ENCODE measurements at places on chromosomes 3 and 15.

- no peak for DNase-seq
Observed at GRCh38 chr3:77873598-77873997, 833.7 kb downstream of the ROBO2 start.

DNA sequence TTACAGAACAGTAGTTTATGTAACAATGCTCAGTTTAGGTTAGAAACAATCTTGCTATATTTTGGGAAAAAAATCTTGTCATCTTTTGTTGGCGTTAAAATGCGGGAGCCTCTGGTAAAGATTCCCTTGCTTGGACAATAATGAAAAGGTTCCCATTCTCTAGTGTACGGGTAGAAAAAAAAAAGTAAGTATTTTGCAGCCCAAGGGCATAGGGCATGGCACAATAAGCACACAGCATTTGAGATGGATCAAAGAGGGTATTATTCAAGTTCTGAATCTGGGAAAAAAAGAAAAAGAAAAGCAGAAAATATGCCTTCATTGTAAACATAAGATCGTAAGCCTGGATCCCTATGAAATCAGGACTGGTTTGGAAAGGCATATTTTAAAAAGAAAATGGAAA lies 408.6 kb upstream of the ROBO2 start:
- DNase-seq: no peak

DNA sequence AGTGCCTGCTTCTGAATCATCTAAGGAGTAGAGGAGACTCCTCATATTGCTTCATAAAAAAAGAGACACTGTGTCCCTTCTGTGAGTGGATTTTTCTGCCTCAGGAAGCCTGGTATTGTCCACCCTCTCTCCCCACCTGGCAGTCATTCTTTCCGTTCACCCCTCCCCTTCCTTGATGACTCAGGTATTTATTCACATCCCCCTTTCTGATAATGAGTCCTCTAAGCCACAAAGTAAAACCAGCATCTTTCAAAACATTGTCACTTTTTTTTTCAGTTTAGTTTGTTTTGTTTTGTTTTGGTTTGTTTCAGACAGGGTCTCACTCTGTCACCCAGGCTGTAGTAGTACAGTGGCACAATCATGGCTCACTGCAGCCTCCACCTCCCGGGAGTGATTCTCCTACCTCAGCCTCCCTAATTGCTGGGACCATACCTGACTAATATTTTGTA lies 65.2 kb upstream of the UBE2E1 start:
- DNase-seq: peak; percentile 34

DNA sequence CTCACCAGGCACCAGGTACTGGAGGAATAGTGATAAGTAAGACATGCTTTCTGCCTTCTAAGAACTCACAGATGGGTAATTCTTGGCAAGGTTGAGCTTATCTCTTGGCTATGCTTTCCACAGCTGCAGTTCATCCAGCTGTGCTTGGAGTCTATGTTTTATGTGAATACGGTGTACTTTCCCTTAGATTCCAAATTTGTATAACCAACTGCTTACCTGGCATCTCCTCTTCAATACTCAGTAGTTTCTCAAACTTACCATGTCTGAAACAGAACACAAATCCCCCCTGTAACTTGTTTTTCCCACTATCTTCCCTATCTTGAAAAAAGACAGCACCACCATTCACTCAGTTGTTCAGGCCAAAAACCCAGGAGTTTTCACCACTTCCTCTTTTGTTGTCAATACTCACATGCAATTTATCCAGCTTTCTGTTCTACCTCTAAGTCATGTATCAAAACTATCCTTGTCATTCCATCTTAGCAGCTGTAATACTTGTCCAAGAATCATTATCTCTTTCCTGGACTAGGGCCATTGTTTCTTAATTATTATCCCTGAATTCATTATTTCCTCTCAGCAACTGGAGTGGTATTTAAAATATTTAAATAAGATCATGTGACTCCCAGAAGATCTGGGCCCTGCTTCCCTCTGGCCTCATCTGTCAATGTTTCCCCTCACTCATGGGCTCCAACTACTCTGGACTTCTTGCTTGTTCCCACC lies 32.6 kb downstream of the COL6A5 start:
- DNase-seq: no peak

DNA sequence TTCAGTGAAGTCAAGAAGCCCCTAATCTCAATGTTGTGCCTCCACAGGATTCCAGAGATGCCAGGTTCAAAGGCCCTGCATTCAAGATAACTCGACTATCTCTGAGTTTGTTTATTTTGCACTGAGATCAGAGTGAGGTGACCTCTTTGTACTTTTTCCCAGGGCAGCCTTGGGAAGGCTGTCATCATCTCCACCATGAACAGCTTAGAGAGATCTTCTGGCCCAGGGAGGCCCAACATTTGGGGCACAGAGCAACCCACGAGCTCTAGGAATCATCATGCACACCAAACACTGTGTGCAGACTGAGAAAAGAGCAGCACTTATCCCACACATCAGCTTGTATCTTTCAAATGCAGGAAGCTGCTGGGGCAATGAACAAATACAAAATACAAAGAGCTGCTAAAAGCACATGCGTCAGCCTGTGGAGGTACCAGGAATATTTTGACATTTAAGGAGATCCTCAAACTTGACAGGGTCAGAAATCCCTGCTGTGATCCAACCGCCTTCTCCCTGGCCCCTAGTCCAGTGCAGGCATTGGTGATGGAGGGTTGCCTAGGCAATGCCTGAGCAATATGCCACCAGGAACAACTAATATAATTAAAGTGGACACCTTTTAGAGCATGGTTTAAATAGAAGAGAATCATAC lies 33.6 kb downstream of the TRIM42 start:
- DNase-seq: no peak

GRCh38 chr3:47266709-47267489 lies 15.7 kb downstream of the KIF9 start:
- peak; percentile 23 for DNase-seq

- DNase-seq: no peak
Observed at GRCh38 chr15:48406911-48407310, 75.7 kb downstream of the DUT start.

DNA sequence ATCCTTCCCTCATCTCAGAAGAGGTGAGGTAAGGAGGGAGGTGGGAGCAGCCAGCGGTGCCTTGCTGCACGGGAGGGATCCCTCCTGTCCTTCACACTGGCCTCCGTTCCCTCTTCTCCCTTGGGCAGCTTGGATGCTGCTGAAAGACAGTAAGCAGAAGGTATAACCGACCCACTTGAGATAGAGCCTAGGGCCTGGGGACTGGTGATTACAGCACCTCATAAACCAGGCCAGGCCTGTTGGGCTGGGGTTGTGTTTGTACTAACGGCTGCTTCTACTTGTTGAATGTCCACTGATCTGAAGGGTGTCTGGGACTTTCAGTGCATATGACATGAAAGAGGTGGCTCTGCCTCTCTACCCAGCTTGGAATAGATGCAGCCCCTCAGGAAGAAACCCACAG lies 25.0 kb downstream of the SEMA6D start:
- DNase-seq: no peak

DNA sequence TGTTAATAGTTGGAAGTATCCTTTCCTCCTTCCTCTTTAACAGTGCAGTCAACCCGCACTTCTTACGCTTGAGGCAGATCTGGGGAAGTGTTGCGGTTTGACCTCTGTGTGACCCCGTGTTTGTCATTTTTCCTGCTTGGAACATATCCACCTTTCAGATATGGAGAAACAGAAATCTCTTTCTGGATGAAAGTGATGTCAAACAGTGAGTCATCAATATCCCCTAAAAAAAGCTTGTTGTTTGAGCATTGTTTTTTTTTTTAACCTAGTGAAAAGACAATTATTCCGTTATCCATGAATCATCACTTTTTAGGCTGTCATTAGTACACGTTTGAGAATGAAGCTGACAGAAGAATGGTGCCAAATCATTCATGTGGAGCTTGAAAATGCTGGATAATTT lies 293.7 kb downstream of the ARPP21 start:
- DNase-seq: no peak

DNA sequence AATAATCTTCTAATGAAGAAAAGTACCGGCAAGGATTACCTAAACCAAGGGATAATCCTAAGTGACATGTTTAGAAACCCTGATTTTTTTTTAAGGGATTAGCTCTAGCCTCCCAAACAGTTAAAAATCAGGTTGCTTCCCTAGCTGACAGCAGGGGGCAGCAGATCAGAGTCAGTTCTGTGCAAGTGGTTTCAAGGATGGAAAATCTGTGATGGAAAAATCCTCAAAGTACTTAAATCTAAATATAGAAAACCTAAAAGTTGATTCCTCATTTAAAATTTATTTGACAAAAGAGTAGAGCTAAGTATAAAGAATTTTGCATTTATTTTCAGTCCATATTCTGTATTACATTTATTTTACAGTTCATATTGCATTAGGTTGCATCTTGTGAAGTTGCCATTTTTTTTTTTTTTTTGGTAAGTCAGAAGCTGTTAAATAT lies 107.6 kb downstream of the PEX5L start:
- DNase-seq: peak; percentile 35

DNA sequence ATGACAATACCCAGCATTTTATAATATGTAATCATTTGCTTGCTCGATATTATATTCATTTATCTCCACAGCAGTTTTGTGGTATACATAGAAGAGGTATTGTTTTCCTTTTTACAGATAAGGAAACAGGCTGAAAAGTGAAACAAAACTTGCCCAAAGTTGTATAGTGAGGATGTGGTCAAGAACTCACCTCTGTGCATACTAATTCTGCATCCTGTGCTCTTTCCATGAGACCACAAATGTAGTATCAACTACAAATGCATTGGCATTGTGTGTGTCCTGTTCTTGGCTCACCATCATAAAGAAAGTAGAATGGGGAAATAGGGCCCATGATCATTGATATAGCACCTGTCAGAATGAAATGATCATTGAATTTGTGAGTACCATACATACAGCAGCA lies 167.3 kb downstream of the NECTIN3 start:
- DNase-seq: no peak

GRCh38 chr3:178308771-178309170 lies 227.5 kb upstream of the KCNMB2 start:
- DNase-seq: no peak

DNA sequence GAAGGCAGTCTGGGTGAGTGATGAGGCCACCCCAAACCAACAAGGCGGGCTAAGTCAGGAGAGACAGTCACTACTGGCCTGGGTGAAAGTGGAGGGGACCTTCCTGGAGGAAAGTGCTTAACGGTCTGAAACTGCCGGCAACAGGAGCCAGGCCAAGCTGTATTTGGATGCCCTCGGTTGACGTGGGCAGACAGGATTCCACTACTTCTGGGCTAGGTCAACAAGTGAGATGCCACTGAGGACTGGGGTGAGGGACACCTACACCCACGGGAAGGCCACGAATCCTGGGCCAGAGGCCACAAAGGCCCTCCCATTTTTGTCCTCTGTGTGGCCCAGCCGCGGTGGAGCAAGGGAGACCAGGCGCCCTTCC lies 12.3 kb downstream of the SPTBN5 start:
- DNase-seq: no peak

DNA sequence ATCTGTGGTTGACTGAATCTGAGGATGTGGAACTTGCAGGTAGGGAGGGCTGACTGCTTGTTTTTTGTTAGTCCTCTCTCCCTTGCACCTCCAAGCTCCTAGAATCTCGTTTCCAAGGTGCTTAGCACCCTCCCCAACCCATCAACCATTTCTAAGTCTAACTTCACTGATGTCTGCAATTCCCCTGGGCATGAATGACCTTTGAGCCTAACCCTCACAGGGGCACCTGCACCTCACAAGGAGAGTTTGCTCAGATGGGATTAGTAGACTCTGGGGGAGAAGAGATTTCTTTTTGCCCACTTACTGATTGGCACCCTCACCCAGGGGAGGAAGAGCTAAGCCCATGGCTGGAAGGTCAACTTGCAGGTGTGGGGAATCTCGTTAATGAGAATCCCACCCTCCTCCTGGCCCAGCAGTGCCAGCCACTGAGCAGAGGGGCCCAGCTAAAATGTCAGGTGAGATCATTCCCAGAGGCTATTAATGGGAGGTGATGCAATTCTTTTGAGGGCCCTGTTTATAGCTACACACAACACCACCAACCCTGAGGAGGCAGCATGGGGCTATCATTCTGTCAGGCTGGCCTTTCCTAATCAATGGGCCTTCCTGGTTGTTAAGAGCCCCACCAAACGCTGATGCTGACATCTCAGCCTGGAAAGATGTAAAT lies 81.6 kb upstream of the HERC1 start:
- DNase-seq: no peak

- no peak for DNase-seq
Observed at GRCh38 chr3:31314258-31314657, 218.5 kb upstream of the STT3B start.

DNA sequence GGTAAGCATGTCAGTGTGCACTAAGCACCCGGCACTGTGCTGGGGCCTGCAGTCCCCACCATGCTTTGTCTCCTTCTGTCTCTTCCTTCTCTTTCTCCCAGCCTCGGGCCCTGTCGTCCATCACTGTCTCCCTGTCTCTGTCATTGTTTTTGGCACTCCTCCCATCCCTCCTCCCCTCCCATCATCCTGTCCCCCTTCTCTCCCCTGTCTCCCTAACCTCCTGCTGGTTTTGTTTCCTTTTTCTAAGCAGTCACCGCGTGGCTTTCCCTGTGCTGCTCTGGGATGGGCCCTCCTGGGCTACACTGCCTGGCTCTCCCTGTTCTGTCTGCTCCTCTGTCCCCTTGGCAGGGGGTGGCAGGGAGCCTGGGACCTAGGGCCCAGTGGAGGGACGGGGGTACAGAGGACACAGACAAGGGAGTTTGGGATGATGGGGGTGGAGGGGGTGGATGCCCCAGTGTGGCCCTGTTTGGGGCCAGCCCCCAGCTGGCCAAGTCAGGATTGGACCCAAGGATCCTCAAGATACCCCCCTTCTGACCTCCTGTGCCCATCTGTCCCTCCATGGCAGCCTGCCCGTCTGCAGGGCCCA lies 5.7 kb downstream of the CHST13 start:
- no peak for DNase-seq

DNA sequence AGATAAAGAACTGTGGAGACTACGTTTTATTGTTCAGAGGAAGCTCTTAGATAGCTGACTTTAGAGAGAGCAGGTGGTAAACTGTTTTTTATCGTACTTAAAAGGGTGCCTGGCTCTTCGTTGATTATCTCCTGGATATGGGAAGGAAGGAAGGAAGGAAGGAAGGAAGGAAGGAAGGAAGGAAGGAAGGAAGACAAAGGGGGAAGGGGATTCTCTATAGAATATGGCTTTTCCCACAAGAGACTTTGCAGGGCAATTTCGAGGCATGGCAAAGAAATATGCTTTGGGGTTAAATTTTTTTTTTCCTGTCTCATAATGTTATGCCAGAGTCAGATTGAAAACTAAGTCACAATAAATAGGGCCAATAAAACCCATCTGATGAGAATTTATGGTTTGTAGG lies 271.9 kb upstream of the POU1F1 start:
- DNase-seq: no peak

DNA sequence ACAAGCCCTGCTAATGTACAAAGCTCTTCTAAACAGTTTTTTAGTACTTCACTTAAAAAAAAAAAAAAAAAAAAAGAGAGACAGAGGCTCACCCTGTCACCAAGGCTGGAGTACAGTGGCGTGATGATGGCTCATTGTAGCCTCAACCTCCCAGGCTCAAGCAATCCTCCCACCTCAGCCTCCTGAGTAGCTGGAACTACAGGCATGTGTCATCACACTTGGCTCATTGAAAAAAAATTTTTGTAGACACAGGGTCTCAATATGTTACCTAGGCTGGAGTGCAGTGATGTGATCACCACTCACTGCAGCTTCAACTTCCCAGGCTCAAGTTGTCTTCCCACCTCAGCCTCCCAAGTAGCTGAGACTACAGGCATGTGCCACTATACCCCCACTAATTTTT lies 47.6 kb upstream of the HEG1 start:
- no peak for DNase-seq

Measured in stimulated activated CD4-positive, alpha-beta T cell treated with anti-CD3 and anti-CD28 coated beads, Interleukin-12 subunit alpha, Interleukin-12 subunit beta, amount 100 ng/mL, for 48 hours (primary cell).